Spleen (tissue), 13 donors: ENCODE measurements at places on chromosomes 1 and 21. TPM values are rescaled to one million over a fixed set of nuclear protein-coding genes. Genes with fewer than 3 reads are reported as not detected.

The SMCP gene
- not detected for polyA plus RNA-seq

The ITLN1 gene
- 1.6 TPM for polyA plus RNA-seq

The ESRRG gene
- polyA plus RNA-seq, result 0.42 TPM

The ZNF683 gene
- 0.38 TPM for polyA plus RNA-seq

The OR6N1 gene
- polyA plus RNA-seq, result 0.10 TPM

The HSPA6 gene
- polyA plus RNA-seq, result 8.1 TPM

The SOD1 gene
- polyA plus RNA-seq, result 255 TPM

The PROX1 gene
- 1.2 TPM for polyA plus RNA-seq

The FCRL4 gene
- 4.7 TPM for polyA plus RNA-seq

The DEPDC1 gene
- polyA plus RNA-seq, result 1.4 TPM

The SPOCD1 gene
- 2.0 TPM for polyA plus RNA-seq

The GIPC2 gene
- polyA plus RNA-seq, result 11.8 TPM

The SERPINC1 gene
- 0.10 TPM for polyA plus RNA-seq

The SPRR4 gene
- not detected for polyA plus RNA-seq

The OR14I1 gene
- polyA plus RNA-seq, result not detected

The A3GALT2 gene
- 0.10 TPM for polyA plus RNA-seq

The C1QB gene
- 496 TPM for polyA plus RNA-seq

The RHCE gene
- 0.21 TPM for polyA plus RNA-seq

The KPRP gene
- polyA plus RNA-seq, result not detected

The THEM5 gene
- not detected for polyA plus RNA-seq

The ACTN2 gene
- 0.39 TPM for polyA plus RNA-seq

The FMO5 gene
- 2.8 TPM for polyA plus RNA-seq

The APOBEC4 gene
- not detected for polyA plus RNA-seq

The GUCA2A gene
- polyA plus RNA-seq, result not detected

The KISS1 gene
- polyA plus RNA-seq, result not detected

The PLEKHN1 gene
- 0.63 TPM for polyA plus RNA-seq

The RNF223 gene
- not detected for polyA plus RNA-seq

The TNFRSF4 gene
- 14.7 TPM for polyA plus RNA-seq

The DCST1 gene
- polyA plus RNA-seq, result not detected

The SELE gene
- 0.04 TPM for polyA plus RNA-seq

The CA6 gene
- polyA plus RNA-seq, result 0.11 TPM

The PTAFR gene
- polyA plus RNA-seq, result 5.0 TPM

The S100A9 gene
- 947 TPM for polyA plus RNA-seq

The KRTAP12-2 gene
- polyA plus RNA-seq, result not detected

The EXTL1 gene
- polyA plus RNA-seq, result 3.6 TPM

The TINAGL1 gene
- 18.5 TPM for polyA plus RNA-seq

The LYPD8 gene
- 0.16 TPM for polyA plus RNA-seq

The TMEM125 gene
- polyA plus RNA-seq, result not detected

The TCHH gene
- polyA plus RNA-seq, result 0.24 TPM

The SHCBP1L gene
- not detected for polyA plus RNA-seq

The RCSD1 gene
- 58.9 TPM for polyA plus RNA-seq

The CRYBG2 gene
- polyA plus RNA-seq, result 1.5 TPM

The ANKRD45 gene
- 0.13 TPM for polyA plus RNA-seq

The RRP1 gene
- polyA plus RNA-seq, result 18.8 TPM

The C4BPA gene
- 0.38 TPM for polyA plus RNA-seq
